Left ventricle myocardium superior (tissue), 1 donor: ENCODE measurements at places on chromosomes 5 and 9. TPM values are rescaled to one million over a fixed set of nuclear protein-coding genes. Genes with fewer than 3 reads are reported as not detected.

DNA sequence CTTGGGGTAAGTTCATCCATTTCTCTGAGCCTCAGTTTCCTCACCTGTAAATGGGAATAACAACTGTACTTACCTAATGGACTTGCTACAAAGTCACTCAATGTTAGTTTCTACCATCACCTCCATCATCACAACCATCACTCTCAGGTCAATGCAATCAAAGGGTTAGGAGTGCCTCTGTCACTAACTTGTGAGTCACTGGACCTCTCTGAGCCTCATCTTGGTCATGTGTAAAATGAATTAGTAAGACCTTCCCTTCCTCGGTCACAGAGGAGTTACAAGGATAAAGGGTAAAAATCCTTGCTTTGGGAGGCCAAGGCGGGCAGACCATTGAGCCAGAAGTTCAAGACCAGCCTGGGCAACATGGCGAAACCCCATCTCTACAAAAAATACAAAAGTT, 12.8 kb downstream of the FABP6 start:
- DNase-seq, result no peak

- DNase-seq, result no peak
These were observed 106.3 kb upstream of the TRIM32 start for GRCh38 chr9:116580853-116581252.

EPB41L4B gene
- total RNA-seq, result 8.9 TPM

FOXD4L5 gene
- total RNA-seq, result not detected
